ENCODE measurements at places on chromosomes 1 and 21.

- no peak for DNase-seq
These were observed 14.2 kb upstream of the ADORA3 start for GRCh38 chr1:111517469-111518225.

- DNase-seq: no peak
These were observed 19.9 kb downstream of the PRXL2B start for GRCh38 chr1:2606396-2606880.

- no peak for DNase-seq
These were observed 410.7 kb downstream of the SIPA1L2 start for GRCh38 chr1:232218955-232219865.

DNA sequence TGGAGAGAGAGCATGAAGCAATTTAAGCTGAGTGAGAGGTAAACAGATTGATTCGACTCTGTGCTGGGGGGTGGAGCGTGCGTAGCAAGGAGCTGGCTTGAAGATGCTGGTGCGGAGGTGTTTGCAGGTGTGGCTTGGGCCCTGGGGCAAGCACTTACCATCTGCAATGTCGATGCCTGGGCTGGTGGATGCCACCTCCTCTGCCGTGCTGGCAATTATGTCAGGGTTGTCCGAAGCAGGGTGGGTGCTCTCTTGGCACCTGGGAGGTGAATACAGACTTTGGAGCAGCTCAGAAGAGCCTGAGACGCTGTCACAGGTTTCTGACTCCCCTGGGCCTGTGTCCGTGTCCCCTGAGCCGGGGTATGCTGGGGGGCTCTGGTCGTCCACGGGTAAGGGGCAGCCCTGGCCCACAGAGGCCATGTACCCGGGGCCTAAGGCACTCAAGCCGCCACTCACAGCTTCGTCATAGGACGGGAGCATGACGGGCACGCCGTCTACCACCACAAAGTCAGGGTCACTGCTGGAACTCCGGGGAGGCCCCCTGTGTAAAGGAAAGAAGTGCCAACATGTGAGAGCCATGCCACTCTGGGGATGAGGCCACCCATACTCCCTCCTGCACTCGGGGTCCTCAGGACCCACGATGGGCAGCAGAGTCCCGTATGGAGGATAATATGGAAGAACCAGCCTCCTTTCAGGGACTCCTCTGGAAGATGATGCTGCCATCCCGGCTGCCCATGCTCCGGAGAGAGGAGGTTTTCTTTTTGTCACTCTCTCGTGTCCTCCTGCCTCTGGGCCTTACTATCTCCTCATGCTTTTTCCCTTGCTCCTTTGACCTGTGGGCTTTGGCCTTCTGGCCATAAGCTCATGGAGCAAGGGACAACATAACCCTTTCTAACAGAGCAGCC is 80.3 kb upstream of the TLR5 start:
- DNase-seq: no peak

- no peak for DNase-seq
These were observed 125.1 kb upstream of the COL6A1 start for GRCh38 chr21:45856442-45856841.

- DNase-seq: no peak
These were observed 55.9 kb downstream of the MRPS6 start for GRCh38 chr21:34129039-34129891.
